ACHN (cell line): ENCODE measurements at places on chromosomes 7 and 10.

GRCh38 chr7:73719806-73720169, 319 bp upstream of the STX1A start:
- DNase-seq = no peak

DNA sequence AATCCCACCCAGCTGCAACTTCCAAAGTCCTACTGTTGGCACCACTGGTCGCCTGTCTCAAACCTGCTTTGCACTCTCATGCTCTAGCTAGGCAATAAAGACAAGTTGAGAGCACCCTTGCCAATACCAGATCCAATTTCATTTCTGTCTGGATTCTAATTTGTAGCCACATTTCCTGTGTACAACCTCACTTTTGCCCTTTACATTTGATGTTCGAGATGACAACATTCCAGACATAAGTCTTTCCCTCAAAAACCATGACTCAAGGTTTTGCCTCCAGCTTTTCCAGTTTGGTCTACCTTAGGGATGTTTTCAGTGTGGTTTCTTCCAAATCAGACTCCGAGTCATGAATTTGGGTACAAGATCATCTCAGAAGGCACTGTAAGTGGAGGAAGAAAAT, 309.0 kb downstream of the GPAM start:
- DNase-seq = no peak

DNA sequence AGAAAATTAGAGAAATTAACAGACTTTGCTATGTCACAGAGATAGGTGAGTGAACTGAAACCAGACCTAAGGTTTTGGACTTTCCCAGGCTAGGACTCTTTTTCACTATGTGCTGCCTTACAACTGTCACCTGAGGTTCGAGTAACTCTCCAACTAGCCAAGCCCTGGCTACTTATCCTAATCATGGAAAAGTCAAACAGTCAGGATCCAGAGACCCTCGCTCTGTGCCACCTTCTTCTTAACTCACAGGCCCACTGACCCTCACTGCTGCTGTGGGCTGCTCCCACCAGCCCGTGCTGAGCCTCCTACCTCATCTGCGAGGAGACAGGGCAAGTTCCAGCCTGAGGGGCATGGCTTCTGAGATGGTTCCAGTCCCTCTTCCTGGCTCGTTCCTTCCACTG, 211.4 kb upstream of the KLF14 start:
- no peak for DNase-seq

- DNase-seq = no peak
Observed at GRCh38 chr10:24862589-24862988, 89.8 kb downstream of the PRTFDC1 start.

GRCh38 chr10:89029181-89029580, 38.6 kb downstream of the FAS start:
- no peak for DNase-seq

DNA sequence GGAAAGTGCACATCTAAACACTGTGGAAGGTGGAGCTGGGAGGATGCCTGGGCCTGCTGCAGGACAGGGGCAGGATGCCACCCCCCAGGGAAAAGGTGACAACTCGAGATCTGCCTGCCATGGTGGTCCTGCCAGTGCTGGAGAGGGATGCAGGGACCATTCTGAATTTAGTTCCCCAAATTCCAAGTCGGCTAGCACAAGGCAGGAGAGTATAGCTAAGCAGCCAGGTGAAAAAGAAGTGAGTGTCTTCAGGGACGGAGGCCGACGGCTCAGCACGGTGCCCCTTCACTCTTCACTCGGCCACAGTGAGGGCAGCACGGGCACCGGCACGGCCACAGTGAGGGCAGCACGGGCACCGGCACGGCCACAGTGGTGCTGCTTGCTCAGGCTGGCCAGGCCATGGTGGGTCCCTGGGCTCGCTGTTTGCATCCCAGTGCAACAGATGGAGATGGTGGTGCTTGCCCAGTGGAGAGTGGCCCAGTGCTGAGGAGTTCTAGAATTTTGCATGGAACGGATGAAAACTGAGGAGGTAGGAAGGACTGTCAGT, 161.3 kb upstream of the SHH start:
- DNase-seq = no peak

GRCh38 chr7:123763191-123763661, 14.4 kb upstream of the WASL start:
- no peak for DNase-seq

- no peak for DNase-seq
Observed at GRCh38 chr10:3396116-3396515, 223.5 kb upstream of the PITRM1 start.

DNA sequence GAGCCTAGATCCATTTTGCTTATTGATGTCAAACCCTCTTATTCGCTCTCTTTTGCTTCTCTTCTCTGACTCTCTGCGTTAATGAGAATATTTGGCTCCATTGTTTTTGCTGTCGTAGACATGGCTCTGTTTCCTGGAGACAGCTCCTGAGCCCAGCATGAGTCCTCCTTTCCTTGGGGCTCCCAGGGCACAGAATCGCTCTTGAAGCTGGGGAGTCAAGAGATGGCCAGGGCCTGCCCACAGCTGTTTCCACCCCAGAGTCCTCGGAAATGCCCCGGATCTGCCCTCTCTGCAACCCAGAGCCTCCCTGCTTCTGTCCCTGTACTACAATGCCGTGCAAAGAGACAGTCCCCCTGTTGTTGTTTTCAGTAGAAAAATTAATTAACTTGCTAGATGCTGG, 566.7 kb upstream of the FOXK1 start:
- no peak for DNase-seq

DNA sequence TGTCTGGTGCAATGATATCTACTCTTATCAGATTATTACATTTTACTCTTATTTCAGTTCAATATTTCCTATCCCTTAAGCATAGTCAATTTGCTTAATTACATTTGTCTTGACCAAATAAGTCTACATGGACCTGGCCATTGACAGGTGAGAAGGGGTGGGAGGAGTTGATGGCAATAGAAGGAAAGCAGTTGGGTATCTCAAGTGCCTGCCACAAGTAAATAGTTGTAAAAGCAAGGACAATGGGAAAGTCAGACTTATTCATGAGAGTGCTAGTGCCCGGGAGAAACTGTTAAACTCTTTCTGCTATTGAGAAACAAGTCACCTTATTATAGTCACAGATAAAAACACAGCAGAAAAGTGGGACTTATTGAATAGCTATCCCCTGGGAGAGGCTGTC, 32.4 kb upstream of the HGF start:
- DNase-seq = no peak

- DNase-seq = no peak
Observed at GRCh38 chr7:367351-367901, 77.5 kb downstream of the FOXL3 start.

GRCh38 chr10:32328499-32328898, 18.5 kb downstream of the EPC1 start:
- no peak for DNase-seq

DNA sequence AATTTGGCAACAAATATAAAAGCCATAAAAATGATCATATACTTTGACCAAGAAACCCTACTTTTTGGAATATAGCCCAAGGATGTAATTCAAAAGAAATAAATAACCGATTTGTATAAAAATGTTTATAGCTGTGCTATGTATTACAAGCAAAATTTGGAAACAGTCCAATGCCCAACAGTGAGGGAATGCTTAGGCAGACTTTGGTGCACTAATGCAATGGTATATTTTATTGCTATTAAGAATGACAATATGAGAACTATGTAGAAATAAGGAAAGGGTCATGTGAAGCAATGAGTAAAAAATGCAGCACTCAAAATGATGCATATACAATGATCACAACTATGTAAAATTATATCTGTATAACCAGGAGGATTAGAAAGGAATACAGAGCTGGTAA, 273.8 kb upstream of the HPS1 start:
- DNase-seq = no peak

GRCh38 chr10:107553470-107553869, 389.0 kb upstream of the SORCS1 start:
- DNase-seq = no peak

DNA sequence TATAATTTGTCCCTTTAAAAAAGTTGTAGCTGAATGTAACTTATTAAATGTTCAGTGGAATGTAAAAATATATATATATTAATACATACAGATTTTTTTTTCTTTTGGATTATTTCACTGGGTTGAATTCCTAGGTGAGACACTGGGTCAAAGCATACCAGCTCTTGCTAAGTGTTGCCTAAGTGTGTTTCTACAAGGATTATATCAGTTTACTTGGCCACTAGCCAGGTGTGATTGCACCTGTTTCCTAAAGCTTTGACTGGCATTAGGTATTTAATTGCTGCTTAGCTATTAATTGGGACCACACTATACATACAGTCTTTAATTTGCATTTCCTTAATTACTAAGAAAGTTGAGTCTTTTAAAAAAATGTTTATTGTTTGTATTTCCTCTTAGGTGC, 5.5 kb upstream of the ELOVL3 start:
- DNase-seq = no peak

GRCh38 chr7:22584179-22584578, 84.2 kb upstream of the STEAP1B start:
- no peak for DNase-seq

DNA sequence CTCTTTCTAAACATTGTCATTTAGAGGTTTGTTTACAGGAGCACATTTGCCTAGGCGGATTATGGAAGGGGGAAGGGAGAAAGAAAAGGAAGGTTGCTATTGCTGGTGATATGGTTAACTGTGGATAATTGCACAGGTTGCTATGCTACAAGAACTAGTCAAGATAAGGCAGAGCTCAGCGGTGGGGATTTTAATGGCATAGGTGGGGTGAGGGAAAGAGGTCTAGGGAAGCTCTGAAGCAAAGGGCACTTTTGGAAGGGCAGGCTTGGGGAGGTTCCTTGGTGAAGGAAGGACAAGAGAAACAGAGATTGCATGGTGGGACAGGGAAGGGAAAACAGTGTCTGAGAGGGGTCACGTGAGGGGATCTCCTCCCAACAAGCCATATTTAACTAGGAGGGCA, 19.5 kb downstream of the HYAL4 start:
- DNase-seq = no peak

DNA sequence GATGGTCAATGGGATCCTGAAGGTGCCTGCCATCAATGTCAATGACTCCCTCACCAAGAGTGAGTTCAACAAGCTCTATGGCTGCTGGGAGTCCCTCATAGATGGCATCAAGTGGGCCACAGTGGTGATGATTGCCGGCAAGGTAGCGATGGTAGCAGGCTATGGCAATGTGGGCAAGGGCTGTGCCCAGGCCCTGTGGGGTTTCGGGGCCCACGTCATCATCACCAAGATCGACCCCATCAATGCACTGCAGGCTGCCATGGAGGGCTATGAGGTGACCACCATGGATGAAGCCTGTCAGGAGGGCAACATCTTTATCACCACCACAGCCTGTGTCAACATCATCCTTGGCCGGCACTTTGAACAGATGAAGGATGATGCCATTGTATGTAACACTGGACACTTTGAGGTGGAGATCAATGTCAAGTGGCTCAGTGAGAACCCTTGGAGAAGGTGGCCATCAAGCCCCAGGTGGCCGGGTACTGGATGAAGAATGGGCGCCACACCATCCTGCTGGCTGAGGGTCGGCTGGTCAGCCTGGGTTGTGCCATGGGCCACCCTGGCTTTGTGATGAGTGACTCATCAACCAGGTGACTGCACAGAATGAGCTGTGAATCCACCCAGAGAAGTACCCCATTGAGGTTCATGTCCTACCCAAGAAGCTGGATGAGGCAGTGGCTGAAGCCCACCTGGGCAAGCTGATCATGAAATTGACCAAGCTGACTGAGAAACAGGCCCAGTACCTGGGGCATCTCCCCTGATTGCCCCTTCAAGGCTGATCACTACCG, 63.0 kb upstream of the ANTXRL start:
- no peak for DNase-seq

DNA sequence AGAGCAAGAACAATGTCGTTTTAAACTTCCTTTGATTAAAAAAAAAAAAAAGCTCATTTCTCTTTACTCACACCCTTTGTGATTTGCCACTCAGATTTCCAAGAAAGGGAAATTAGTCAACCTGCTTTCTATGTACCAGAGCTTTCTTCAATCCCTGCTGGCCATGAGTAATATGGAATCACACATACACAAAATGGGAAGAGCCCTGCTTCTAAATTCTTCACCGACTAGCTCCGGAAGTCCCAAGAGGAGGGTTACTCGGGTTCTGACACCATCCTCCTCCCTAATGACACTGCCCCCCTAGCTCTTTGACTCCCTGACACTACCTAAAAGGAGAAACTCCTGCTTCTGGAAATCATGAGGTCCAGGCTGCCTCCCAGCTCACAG, 81.8 kb upstream of the SFMBT2 start:
- DNase-seq = no peak

GRCh38 chr10:9096288-9096687, 1041.8 kb downstream of the GATA3 start:
- no peak for DNase-seq

GRCh38 chr7:106862317-106863089, 2.6 kb upstream of the PIK3CG start:
- no peak for DNase-seq

DNA sequence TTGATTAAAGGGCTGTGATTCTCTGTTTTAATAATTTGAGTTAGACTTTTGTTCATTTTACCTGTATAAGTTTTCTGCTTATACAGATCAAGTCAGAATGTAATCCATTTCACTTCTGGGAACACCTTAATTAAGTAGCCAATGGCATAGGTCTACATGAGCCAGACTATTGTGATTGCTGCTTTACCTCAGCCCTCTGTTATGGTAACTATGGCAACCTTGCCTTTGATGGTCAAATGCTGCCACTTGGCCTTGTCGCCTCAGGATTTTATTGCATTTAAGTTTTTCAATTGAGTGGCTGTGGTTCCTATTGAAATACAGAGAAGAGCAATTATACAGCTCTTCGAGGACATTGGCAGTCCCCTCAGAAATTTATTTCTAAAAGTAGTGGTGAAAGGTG, 64.3 kb upstream of the TMEM106B start:
- DNase-seq = no peak

- no peak for DNase-seq
Observed at GRCh38 chr10:64619102-64619501, 1097.9 kb downstream of the REEP3 start.

GRCh38 chr7:144821067-144821466, 14.8 kb downstream of the TPK1 start:
- DNase-seq = no peak

DNA sequence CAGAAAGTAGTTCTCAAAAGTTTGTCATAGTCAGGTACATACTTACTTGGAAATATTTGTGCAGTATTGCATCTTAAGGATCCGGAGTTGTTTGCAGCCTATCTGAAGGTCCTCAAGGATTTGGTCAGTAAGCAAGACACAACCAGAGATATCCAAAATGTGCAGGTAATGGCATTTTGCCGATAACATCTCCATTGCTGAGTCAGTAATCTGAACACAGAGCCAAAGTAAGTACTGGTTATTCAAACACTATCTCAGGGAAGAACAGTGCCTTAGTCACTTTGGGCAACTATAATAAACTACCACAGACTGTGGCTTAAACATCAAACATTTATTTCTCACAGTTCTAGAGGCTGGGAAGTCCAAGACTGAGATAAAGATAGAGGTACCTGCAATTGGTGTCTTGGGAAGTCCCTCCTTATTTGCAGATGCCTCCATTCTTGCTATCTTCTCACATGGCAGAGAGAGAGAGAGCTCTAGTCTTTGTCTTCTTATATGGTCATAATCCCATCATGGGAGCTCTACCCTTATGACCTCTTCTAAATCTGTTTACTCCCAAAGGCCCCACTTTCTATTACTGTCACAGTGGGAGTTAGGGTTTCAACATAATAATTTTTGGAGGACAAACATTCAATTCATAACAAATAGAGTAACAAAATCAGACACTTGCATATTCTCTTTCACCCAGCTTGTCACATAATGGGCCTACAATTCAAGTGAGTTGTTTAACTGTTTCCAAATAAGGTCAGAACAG, 73.4 kb downstream of the FAM185A start:
- DNase-seq = no peak

- DNase-seq = no peak
Observed at GRCh38 chr7:76244781-76245391, 43.2 kb downstream of the SRRM3 start.
